ENCODE measurements at places on chromosomes 6 and 20.

DNA sequence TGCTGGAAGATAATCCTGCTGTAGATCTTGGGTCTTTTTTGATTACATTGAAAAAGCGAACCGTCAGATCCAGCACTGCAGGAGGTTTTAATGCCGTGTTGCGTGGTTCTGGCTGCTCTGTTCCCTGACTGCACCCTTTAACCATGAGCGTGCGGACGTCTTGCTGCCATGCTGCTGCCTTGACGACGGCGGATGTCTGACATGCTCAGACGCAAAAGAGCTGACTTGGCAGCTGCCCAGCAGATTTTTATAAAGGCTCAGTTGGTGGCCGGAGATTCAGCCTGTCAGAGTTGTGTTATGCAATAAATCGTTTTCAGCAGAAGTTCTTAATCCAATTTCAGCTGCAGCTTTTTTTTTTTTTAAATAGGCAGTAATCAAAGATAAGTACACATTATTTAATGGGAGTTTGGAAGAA, 119.4 kb downstream of the JARID2 start:
- DNase-seq: no peak

DNA sequence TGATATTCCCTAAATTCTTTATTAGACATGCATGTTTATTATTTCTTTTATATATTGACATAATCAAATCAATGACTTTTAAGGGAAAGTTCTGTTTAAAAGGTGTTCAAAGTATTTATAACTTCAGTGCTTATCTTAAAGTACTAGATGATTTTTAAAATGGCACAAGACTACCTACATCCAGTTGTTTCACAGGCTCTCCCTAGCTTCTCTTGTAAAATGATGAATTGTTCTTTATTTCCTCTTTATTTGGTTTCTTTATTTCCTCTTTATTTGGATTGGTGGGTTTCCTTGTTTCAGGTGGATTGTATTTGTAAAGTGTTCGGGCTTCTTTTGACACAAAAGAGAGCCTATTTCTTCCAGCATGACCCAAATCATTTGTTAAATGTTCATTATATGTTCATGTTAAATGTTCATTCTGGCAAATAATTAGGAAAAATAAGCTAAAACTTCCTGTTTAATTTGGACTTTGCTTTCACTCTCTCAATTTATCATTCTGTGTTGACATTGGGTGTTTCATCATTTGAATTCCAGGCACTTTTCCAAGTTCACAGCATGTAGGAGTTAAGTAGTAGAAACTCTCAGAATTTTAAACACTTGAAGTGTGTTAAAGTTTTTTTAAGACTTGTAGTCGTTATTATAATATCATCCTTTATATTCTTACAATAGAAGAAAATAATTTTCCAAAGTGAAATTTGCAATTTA, 24.6 kb downstream of the MLIP start:
- DNase-seq: no peak

DNA sequence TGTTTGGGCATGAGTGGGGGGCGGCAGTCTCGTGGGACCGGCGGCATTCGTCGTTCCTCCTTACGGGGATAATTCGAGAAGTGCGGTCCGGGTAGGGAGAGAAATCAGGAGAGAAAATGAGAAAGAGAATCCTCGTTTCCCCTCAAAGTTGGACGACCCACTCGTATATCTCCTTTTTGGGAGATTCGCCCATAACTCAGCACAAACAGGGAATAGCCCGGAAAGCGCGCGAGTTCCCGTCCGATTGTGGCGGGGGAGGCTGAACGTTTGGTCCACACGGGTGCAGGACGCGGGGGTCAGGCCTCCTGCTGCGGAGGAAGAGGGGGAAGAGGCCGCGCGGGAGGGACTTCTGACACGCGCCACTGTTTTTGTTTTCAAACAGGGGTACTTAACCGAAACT, 42.4 kb downstream of the POPDC3 start:
- no peak for DNase-seq

DNA sequence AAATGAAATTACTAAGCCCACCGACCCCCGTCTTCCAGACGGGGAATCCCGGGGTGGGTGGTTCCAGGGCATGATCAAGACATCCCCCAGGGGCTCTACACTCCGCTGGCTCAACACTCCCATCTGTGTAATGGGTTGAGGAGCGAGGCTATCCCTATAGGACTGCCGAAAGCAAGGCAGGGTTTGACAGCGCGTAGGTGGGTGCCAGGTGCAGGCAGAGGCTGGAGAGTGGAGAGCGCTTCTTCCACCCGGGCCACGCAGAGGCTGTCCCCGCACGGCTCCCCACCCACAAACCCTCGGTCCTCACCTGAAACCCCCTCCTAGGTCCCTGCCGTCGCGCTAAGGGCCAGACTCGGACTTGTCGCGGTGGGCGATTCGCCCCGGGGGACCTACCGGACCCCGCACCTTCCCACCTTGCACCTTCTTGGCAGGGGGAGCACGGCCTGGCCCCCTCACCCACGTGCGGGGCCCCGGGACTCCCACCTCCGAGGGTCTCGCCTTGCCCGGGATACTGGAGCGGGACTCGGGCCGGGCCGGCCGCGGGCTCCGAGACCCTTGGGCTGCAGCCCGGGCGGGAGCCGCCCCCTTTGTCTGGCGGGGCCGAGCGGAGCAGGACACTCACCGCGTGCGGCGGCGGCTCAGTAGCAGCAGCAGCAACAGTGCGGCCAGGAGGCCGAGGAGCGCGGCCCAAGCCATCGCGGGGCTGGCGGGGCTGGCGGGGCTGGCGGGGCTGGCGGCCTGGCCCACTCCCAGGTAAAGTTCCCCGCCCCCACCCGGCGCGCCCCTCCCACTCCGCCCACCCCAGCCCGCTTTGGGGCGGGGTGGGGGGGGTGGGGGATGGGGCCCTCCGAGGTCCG, at the start of gene PTGIS:
Gene PTGIS, minus strand, starts transcription at position 717 of the 857 bp plus-strand sequence. Its CDS starts 21 bp downstream, at position 696.
- no peak for DNase-seq

DNA sequence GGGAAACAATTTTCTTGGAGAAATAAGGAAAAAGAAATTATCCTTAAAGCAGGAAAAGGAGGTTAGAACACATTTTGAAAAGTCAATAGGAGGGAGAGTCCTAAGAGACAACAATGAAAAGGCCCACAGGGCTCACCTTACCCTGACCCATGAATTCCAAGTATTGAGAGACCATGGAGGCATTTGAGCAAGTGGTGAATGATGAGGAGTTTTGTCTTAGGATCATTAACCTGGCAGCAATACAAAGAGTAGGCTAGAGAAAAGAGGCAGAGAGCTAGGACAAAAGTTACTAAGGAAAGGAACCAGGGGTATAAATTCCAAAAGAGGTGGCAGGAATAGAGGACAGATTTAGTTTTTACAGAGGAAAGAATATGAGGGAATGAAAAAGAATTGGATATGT, 44.7 kb downstream of the PACRG start:
- no peak for DNase-seq

GRCh38 chr20:2695206-2695983, 2.8 kb downstream of the EBF4 start:
- DNase-seq: no peak

DNA sequence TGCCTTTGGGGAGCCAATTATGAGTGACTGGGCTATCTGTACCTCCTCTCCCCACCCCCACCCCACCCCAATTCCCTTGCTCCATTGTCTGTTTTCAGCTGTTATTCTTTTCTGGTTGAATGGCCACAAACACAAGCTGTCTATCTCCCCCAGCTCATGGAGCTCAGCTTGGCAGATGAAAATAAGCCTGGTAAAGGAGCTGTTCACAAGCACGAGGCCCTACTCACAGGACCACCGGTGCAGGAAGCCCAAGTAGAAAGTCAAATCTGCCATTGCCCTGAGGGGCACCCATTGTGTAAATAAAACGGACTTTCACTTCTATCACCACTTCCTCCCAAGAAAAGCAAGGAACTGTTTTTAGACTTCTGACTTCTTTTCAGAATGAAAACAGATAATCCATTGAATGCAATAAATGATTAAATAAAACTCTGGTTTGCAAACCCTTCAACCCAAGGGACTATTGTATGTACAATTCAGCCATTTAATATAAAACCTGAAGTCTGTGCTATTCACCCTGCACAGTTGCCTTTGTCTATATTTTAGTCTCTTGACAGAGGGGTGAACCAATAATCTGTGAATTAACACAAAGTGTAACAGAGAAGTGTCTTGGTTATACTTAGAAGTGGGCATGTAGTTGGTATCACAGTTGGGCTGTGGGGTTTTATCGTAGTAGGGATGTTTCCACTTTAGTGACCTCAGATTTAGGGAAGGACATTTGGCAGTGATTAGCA, 27.7 kb downstream of the RIPOR2 start:
- no peak for DNase-seq
